ENCODE measurements at places on chromosomes 2 and 18.

DNA sequence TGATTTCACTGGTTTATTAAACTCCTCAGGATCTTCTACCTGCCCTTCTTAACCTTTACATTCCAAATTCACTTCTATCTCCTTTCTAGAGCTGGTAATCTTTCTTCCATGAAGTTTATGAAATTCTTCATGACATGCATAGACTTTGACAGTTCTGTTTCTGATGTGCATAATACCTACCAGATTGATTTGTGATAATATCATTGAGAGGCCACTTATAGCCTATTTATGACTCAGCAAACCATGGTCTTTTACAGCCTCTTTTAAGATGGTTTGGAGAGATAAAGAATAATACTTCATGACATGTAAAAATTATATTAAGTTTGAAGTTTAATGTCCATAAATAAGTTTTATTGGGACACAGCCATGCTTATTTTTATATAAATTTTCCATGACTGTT is 14.0 kb downstream of the SCN2A start:
- DNase-seq: no peak

GRCh38 chr2:75494137-75494769 is 66.5 kb downstream of the EVA1A start:
- DNase-seq: no peak

DNA sequence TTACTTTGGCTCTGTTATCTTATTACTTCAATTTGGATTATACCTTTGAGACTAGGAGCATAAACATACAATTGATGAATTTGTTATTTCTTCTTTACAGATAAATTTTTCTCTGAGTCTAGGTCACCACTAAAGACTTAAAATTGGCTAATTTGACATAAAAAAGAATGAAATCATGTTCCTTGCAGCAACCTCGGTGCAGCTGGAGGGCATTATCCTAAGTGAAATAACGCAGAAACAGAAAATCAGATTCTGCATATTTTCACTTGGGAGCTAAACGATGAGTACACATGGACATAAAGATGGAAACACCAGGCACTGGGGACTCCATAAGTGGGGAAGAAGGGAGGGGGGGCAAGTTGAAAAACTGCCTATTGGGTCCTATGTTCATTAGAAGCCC is 172.8 kb upstream of the SESTD1 start:
- DNase-seq: no peak

DNA sequence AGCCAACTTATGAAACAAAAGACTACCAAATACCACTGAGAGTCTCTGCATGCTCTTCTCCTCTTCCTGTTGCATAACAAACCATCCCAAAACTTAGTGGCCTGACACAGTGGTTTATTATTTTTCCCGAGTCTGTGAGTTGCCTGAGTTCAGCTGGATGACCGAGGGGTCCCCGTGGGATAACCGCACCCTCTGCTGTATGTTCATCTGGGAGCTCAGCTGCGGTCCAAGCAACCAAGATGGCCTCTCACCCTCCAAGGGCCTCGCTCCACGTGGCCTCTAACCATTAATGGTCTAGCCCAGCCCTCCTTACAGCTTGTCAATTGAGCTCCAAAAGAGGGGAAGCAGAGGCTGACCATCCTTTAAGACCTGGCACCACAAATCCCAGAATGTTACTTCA is 17.1 kb downstream of the ITM2C start:
- DNase-seq: no peak

DNA sequence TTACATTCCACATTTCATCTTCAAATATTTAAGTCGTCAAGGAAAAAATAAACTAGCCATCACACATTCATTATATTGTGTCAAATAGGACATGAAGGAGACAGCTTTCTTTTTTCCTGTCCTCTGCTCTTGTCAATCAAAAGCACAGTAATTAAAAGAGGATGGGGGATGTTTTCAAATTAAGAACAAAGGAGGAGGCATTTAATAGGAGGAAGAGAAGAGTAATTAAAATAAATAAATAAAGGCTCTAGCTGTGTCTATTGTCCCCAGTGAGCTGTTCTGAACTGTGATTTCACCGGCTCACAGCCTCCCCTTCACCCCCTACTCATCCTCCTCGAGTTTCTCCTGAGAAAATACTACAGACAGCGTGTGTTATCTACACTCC is 1377.1 kb upstream of the PIK3C3 start:
- no peak for DNase-seq

GRCh38 chr2:1865716-1866234 is 121.5 kb upstream of the PXDN start:
- no peak for DNase-seq

GRCh38 chr2:145383961-145384360 is 864.0 kb upstream of the ZEB2 start:
- DNase-seq: no peak

- DNase-seq: no peak
Observed at GRCh38 chr2:207867905-207868304, 98.2 kb upstream of the FZD5 start.

GRCh38 chr18:79200546-79201268 is 131.5 kb downstream of the ATP9B start:
- DNase-seq: no peak

Data from NCI-H524 treated with DMSO at 0.1 percent for 48 hours (cell line).